Stimulated activated CD8-positive, alpha-beta memory T cell treated with anti-CD3 and anti-CD28 coated beads, Interleukin-15, amount 100 ng/mL, for 24 hours (primary cell): ENCODE measurements at places on chromosomes 5 and 9.

DNA sequence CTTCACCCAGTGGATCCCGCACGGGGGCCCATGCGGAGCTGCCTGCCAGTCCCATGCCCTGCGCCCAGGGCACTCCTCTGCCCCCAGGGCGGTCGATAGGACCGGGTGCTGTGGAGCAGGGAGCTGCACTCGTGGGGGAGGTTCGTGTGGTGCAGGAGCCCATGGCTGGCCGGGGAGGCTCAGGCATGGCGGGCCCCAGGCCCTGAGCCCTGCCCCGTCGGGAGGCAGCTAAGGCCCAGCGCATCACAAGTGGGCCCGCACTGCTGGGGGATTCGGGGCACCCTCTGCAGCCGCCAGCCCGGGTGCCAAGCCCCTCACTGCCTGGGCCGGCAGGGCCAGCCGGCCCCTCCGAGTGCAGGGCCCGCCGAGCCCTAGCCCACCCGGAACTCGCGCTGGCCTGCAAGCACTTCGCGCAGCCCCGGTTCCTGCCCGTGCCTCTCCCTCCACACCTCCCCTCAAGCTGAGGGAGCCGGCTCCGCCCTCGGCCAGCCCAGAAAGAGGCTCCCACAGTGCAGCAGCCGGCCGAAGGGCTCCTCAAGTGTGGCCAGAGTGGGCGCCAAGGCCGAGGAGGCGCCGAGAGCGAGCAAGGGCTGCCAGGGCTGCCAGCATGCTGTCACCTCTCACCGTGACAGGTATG, 221.1 kb upstream of the RORB start:
- DNase-seq = no peak

- no peak for DNase-seq
These were observed 13.9 kb downstream of the LHFPL2 start for GRCh38 chr5:78634634-78635033.

GRCh38 chr5:169566202-169566601, 17.4 kb upstream of the SPDL1 start:
- no peak for DNase-seq

DNA sequence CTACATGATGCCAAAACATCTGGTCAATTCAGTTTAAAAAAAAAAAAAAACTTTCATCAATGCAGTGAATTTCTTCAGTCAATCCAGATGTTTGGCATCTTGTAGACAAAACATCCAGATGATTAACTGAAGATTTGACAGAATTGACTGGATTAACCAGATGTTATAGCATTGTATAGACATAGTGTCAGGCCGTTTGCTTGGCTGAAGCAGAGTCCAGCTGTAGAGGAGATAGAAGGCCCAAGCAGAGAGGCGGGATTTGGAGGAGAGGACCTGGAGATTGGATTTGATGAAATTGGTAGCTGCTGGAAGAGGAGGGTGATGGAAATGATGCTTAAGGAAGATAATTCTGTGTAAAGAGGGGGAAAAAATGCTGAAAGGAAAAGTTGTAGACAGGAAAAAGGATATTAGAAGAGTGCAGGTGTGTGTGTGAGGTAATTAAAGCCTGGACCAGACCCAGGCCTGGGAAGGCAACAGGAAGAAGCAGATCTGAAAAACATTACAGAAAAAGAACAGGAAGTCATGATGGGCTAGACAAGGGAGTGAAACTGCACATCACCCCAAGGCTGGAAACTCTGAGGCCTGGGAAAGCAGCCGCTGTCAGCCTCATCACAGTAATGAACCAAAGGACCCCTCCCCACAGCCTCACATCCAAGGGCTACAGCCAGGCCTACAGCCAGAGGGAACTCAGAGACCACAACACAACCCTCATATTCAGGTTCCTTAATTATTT, 258.3 kb downstream of the CWC27 start:
- DNase-seq = no peak

GRCh38 chr9:128764361-128764760, 7.4 kb downstream of the ZER1 start:
- no peak for DNase-seq

- no peak for DNase-seq
These were observed 342.7 kb upstream of the RFX3 start for GRCh38 chr9:3868466-3868865.

DNA sequence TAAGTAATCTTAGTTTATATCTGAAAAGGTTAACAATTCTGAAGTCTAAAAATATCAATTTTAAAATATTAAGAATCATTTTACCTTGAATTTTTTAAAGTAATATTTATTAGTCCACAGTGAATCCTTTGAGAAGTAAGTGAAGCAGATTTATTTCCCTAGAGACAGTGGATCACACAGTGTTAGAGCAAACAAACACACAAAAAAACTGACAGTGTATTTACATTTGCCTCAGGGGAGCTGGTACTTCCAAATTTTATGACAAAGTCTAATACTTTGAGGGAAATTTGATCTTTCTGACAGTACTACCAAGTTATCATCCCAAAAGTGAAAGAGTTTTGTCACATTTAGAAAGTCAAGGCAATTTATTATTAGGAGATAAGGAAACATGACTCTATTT, 1750.6 kb upstream of the CDH9 start:
- no peak for DNase-seq
